ENCODE measurements at places on chromosomes 6 and 20.

- DNase-seq, result no peak
These were observed 155.2 kb downstream of the SCML4 start for GRCh38 chr6:107668743-107669474.

DNA sequence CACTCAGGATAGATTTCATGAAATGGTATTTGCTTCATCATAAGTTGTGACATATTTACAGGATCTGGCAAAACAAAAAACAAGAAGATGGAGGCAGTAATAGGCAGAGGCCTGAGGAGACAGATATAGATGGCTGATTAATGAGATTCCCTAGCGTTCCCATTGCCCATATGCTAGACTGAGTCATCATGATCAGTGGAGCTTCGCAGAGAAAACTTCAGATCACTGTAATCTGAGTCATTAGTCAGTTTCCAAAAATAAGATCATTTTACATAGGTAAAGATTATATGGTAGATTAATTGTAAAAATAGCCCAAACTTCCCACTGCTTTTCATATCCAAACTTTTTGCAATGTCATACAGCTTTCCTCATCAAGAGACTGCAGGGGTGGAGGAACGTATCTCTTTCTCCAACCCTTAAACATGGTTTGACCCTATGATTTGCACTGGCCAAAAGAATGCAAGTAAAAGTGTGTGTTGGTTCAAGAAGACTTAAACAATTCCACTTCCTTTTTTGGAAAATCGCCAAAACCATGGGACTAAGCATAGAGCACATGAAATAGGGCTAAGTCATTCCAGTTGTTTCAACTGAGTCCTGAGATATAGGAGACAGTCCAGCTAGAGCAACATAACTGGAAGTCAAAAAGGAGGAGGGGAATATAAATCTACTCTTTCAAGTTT, 626.0 kb downstream of the RNF144B start:
- no peak for DNase-seq

GRCh38 chr6:107413966-107414645, 45.3 kb downstream of the PDSS2 start:
- no peak for DNase-seq

DNA sequence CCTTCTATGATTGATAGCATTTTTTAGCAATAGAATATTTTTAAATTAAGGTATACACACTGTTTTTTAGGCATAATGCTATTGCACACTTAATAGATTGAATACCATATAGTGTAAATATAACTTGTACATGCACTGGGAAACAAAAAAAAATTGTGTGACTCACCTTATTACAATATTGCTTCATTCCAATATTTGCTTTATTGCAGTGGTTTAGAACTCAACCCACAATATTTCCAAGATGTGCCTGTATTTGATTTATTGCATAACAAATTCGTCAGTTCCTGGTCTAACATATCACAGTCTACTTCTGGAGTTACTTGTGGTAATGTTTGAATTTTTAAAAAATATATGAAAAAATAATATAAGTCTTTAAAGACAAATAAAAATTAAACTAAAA, 41.9 kb upstream of the DEFB112 start:
- no peak for DNase-seq

DNA sequence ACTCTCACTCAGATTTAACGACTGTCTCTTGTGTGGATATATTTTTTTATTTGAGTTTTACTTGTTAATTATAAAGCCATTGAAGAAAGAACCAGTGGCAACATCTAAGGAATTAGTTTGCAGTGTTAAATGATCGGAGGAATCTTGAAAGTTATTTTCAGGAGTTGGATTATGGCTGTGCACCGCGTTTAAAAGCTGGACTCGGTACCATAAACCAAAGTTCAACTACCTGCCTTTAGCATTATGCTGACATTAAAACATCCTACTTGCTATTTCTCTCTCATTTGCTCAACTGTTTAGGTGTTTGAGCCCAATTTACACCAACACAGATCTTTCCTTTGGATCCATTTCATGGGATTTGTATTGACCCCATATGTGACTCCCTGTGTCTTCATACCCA, 289.4 kb upstream of the SASH1 start:
- no peak for DNase-seq

DNA sequence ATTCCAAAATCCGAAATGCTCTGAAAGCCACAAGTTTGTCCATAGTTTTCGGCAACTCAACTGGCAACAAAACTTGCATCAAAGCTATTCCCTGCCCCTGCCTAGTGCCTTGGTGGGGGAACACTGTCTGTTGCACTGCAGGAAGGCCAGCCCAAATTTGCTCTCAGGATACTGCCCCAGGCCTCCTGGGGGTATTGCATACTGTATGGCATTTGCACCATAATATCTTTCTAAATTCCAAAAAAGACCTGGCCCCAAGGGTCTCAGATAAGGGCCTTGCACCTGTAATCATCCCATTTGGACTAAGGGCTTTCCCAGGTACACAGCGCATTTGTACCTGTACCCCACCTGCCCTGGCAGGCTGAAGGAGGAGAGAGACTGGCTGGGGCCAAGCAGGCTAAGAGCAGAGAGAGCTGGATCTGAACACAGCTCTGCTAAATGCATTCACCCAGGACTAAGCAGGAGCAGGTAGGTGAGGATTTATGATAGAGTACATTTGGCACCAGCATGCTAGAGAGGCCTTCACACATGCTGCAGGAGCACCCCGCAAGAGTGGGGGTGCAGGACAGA, 4.0 kb upstream of the GRM4 start:
- DNase-seq, result no peak

DNA sequence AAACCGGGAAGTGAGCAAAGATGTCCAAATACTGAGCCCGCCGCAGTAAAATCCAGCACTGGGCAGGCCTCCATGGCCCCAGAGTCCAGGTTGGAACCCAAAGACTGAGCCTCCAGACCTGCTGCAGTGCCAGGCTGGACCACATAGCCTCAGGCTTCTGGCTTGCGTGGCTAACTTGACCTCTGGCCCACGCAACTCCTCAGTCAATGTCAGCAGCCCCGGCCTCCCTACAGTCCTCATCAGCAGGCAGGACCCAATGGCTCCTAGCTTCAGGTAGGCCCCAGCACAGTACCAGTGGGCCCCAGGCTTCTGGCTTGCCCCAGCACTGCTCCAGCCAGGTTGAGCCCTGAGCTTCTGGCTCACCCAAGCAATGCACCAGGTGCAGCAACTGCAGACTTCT, 245.1 kb upstream of the AFDN start:
- DNase-seq, result no peak
